ENCODE measurements at places on chromosomes 1 and 21.
A peak's percentile ranks its signal among the peaks of the same experiment; 100 is the strongest.

- DNase-seq = no peak
These were observed 281.7 kb upstream of the CXADR start for GRCh38 chr21:17231124-17231523.

GRCh38 chr1:230807029-230807428 is 59.8 kb downstream of the CAPN9 start:
- DNase-seq = no peak

- DNase-seq = no peak
These were observed 179.9 kb downstream of the TGFB2 start for GRCh38 chr1:218525031-218525430.

DNA sequence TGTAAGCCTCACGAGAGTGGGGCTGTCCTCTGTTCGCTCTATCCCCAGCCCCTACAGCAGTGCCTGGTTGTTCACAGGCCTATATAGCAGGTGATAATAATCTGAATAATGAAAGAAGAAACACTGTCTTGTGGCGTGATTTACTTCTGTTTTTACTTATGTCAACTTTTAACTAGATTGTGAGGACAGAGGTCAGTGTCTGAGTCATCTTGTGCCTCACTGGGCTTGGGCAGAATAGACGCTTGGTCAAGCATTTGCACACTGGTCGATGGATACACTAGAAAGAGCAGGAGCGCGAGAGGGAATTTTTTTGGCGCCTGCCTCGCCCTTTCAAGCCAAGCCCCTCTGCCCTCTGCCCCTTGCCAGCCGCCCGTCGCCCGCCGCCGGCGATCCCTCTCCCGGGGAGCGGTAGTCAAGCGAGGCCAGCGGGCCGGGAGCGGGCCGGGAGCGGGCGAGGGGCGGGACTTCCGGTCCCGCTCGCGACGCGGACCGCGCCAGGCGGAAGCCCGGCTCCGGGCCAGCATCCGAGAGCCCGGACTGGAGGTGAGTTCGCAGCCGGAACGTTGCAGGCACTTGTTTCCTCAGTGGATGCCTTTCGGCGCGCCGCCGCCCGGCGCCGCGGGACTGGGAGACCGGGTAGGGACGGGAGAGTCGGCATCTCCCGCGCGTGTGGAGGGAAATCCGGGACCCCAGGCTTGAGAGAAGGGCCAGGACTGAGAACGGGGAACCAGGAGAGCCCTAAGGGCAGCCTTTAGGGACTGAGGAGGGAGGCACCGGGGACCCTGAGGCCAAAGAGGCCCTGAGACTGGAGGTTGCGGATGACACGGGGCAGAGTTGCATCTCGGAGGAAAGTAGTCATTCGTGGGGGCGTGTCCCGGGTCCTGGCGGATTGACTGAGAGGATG is at the start of gene DISP1:
TSS of gene DISP1 (plus strand) at position 504 of the 904 bp plus-strand sequence. CDS start 127,785 bp downstream, outside the sequence.
- DNase-seq = peak; percentile 88

DNA sequence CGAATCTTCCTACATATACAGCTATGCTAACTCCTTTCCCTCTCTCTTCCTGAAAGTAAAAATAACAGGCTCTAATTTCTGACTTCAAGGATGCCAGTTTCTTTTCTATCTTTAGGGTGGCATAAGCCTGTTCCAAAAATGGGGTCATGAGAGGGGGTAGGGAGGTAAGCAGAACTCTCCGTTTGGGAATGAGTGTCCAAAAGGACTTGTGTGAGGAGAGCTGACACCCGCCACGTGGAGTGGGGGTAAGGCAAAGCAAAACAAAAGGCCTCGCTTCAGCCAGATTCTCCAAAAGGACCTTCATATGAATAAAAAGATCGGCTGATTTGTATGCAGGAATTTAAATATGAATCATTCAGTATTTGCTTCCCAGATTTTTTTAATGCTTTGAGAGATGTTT is 28.6 kb downstream of the PLPPR4 start:
- DNase-seq = no peak

GRCh38 chr1:62437273-62437940 is 558 bp downstream of the USP1 start:
- no peak for DNase-seq

DNA sequence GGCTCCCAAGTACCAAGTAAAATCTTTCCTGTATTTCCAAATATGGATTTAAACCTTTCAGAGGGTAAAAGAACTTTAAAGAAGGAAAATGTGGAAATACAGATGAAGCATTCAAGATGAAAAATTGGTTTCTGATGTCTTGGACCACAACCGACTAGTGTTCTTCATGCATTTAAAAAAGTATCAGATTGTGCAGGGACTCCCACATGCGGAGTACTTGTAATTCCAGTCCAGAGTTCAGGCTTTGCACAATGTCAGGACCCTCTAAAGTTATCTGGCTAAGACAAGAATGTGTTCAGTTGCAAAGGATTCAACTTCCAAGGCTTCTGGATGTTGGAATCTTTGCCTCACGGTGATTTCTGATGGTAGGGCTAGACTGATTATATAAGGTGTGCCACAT is 66.7 kb downstream of the RGL1 start:
- DNase-seq = no peak

DNA sequence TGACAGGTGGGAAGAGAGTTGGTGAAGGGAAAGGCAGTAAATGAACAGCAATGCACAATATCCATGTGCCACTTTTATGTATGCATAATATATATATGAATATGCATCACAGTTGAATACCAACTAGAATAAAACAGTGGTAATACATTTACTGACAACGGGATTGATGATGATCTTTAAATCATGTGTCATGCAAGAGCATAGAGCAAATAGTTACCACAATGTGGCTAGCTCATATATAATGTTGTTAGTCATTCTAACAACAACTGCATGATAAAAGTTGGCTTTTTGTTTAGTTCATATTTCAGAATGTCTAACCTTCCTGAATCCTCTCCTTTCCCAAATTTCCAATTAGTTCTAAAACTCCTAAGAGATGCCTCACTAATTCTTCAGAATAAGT is 46.4 kb downstream of the GORAB start:
- no peak for DNase-seq

DNA sequence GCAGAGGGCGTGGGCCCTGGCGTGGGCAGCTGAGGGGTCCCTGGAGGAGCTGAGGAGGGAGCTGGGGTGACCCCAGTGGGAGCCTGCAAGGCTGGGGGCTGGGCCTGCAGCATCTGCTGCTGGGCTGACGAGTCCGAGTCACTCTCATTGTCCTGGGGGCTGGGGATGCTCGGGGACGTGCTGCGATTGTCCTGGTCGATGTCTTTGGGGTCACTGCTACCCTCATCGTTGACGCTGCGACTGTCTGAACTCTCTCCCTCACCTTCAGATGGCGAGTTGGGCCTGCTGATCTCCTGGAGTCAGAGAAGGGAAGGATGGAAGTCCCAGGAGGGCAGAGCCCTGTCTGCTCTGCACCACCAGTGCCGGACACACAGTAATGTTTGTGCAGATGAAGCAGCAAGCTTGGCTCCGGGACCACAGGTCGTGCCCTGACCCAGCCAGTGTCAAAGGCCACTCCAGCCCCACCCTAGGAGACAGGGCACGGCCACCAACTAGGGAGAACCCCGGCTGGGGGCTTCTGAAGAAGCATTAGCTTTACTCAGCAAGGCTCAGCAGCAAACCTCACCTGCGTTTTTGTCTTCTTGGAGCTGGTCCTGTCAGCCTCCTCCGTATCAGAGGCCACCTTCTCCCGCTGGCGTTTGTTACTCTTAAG is 43.4 kb downstream of the SLC45A1 start:
- DNase-seq = no peak

DNA sequence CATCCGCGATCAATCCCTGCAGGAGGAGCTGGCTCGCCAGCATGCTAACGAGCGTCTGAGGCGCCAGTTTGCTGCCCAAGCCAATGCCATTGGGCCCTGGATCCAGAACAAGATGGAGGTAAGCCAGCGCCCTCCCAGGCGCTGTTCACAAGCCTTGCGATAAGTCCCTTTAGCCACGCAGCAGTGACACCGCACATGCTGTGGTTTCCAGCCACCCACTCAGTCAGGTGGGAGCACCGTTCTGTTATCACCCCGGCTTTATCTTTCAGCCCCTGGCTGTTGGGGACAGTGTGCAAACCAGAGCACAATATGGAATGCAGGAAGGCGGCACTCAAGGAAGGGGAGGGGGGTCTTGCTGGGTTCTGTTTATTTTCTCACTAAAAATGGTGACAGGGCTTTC is 41.1 kb upstream of the MTR start:
- no peak for DNase-seq

DNA sequence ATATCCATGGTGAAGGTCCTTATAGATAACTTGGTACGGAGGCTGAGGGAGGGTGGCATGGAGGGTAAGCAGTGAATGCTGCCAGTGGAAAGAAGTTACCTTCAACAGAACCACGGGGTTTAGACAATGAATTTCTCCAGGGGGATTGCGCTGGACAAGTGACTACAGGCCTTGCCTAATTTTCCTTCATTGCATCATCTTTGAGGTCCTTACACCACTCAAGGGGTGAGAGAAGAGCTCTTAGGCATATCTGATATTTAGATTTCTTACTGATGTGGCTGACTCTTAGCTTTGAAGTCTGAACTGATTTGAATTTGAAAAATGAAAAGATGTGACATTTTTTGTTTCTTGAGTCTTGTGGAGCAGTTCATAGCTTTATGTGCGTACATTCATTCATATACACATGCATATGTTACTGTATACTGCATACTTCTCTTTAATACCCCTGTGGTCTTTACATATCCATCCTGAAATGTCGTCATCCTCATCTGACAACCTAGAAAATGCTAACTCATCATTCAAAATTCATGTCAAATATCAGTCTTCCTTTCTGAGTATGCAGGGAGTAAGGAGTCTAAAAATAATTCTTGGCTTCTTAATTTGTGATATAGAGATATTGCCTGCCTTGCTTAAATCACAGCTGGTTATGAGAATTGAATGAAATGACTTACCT is 63.6 kb downstream of the DNM3 start:
- DNase-seq = no peak

- DNase-seq = no peak
These were observed 42.0 kb downstream of the NIBAN1 start for GRCh38 chr1:184932319-184932718.

GRCh38 chr21:43903451-43904091 is 38.5 kb downstream of the AGPAT3 start:
- DNase-seq = peak; percentile 55
